Activated CD8-positive, alpha-beta memory T cell treated with anti-CD3 and anti-CD28 coated beads, Interleukin-2, amount 10 ng/mL, durations not matched to agents 7 days and 5 days (primary cell): ENCODE measurements at places on chromosomes 3 and 15. TPM values are rescaled to one million over a fixed set of nuclear protein-coding genes. Genes with fewer than 3 reads are reported as not detected.

DNA sequence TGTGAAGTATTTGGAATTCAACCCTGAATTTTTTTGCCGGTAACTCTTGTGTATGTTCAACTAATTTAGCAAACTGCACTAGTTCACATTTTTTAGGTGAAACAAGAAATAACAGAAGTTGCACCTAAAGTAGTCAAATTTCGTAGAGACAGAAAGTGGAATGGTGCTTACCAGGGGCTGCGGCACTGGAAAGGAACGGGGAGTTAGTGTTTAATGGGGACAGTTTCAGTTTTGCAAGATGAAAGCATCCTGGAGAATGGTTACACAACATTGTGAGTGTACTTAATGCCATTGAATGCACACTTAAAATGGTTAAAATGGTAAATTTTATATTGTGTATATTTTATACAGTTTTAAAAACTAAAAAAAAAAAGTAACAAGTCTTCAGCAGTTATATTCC is 27.4 kb downstream of the PPARG start:
- no peak for DNase-seq

TUBGCP5 gene
- 20.5 TPM for total RNA-seq

DNA sequence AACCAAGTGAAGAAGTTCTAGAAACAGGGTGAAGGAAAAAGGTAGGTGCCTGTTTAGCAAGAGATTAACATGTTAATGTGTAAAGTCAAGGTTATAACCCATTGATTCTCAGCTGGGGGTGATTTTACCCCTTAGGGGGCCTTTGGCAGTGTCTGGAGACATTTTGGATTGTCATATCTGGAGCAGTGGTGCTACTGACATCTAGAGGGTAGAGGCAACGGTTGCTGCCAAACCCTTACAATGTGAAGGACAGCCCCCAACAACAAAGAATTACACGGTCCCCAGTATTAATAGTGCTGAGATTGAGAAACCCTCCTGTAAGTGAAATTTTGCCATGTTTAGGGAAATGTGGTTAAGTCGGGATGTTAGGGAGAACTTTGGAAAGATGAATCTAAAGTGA is 74.7 kb downstream of the CRYBG3 start:
- DNase-seq: no peak

GRCh38 chr3:195895078-195895860 is 13.1 kb downstream of the TNK2 start:
- peak; percentile 82 for DNase-seq

DNA sequence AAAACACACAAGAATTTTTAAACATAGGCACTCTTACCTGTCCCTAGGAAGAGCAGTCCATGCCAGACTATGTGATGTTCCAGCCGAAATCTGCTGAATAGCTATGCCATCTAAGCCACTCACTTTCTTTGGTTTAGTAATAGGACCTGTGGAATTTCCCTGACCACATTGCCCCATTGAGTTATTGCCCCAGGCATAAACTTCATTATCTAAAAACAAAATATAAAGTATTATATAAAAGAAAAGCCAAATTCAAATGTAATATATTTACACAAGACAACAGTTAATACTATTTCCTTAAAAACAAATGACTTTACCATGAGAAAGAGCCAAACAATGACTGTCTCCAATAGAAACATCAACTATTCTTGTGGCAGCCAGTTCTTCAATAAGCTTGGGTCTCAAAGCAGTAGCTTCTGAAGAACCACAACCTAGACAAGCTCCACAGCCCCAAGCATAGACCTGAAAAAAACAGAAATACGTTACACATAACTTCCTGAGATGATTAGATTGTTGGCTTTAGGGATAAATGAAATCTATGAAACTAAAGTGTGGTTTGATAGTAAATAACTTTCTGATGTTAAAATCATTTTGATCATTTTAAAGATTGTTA is 84.3 kb downstream of the HERC1 start:
- no peak for DNase-seq

DNA sequence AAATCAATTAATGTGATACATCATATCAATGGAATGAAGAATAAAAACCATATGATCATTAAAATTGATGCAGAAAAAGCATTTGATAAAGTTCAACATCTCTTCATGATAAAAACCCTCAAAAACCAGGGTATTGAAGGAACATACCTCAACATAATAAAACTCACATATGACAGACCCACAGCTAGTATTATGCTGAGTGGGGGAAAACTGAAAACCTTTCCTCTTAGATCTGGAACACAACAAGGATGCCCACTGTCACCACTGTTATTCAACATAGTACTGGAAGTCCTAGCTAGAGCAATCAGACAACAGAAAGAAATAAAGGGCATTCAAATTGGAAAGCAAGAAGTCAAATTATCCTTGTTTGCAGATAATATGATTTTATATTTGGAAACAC is 30.5 kb downstream of the CCK start:
- no peak for DNase-seq

GRCh38 chr3:168071591-168072322 is 24.0 kb downstream of the GOLIM4 start:
- DNase-seq: no peak

GRCh38 chr3:194029846-194030245 is 106.1 kb upstream of the HES1 start:
- DNase-seq: no peak

CTXN2 gene
- not detected for total RNA-seq

DNA sequence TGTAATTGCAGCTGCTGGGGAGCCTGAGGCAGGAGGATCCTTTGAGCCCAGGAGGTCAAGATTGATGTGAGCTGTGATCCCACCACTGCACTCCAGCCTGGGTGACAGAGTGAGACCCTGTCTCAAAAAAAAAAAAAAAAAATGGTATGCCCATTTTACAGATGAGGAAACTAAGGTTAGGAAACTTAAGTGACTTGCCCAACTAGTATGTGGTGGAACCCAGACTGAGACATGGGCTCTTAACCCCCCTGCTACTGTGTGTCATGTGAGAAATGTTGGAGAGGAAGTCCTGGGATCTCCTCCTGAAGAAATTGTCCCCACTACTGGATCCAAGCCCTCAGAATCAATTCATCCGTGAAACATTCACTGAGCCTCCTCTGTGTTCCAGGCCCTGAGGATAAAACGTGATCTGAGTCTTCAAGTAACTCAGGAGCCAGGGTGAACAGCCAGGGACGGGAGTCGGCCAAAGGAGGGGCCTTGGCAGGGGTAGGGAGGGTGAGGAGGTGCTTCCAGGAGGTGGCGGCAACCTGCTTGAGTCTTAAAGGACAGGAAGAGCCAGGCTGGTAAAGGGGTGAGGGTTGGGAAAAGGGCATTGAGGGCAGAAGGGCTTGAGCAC is 19.6 kb upstream of the RNU6-1 start:
- DNase-seq: no peak

DNA sequence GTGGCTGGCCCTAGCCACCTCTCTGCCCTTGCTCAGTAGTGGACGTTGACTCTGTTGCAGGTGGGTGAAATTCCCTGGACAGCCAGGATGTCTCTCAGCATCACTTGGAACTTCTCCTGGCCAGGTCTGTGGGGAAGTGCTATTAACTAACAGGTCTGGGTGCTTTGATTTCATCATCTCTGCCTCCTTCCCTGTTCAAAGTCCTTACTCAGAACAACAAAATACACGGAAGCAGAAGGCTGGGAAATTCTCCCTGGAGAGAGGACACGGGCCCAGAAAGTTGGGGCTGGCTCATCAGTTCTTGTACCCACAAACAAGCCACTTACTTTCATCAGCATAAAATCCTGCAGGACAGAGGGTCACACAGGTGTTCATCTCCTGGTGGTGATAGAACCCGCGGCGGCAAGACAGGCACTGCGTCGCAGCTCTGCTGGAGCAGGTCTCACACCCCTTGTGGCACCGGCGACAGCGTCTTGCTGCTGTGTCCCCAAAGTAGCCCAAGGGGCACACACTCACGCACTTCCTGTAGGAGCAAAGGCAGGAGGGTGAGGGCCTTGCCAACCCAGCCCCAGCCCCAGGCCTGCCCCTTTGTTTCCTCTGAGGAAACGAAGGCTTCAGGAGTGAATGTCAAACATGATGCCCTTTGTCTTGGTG is 29.6 kb upstream of the SNRPA1 start:
- no peak for DNase-seq

- no peak for DNase-seq
These were observed 508.9 kb upstream of the TBL1XR1 start for GRCh38 chr3:177705976-177706823.

DNA sequence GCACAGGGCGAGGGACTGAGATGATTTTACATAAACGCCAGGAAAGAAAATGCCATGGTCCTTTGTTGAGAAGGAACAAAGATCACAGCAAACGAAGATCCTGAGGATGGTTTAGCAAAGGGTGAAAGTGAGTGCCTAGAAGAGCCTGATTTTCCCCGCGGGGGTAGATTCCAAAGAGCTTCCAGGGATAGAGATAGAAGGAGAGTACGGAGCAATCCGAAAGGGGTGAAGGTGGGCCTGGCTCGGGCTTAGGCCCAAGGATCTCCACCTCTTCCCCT is 977 bp downstream of the CDC25A start:
- no peak for DNase-seq

DNA sequence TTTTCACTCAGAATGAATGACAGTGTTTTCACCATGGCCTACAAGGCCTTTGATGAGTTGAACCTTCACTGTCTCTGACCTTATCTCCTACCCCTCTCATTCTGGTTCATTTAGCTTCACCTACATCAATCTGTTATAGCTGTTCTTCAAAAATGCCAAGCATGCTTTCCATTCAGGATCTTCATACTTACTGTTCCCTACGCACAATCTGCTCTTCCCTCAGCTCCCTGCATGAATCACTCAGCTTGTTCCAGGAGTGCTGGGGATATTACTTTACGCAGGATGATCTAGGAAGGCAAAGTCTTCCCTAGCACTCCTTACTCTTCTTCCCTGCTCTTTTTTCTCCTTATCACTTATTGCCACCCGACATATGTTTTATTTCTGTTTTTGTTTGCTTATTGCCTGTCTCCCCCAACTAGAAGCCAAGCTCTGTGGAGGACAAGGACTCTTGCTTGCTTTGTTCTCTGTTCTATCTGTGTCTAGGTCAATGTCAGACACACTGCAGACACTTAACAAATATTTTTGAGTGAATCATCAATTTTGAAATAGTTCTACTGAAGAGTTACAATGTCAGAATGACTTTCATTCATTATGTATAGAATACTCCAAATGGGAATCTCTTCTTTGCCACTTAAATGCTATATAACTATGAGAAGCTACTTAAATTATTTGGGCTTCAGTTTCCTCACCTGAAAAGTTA is 238.3 kb upstream of the FEZF2 start:
- DNase-seq: no peak

NRG4 gene
- total RNA-seq: not detected

DNA sequence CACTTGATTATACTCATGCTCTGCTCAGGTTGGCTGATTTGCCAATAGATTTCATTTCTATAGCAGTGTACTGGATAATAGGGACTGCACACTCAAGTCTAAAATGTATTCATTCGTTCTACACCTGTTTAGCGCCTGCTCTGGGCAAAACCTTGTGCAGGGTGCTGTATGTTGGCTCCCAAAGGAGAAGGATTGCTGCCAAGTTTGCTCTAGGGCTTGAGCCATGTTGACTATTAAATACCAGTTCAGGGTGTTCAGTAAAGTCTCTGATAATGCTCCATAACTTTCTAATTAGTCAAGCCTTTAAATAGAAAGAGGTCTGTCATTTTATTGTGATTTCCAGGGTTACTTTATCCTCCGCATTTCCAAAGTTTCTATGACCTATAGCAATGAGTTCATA is 470.2 kb downstream of the MAGI1 start:
- no peak for DNase-seq
